Liver (tissue), 10 donors: ENCODE measurements at places on chromosomes 5 and 9. TPM values are rescaled to one million over a fixed set of nuclear protein-coding genes. Genes with fewer than 3 reads are reported as not detected.

DNA sequence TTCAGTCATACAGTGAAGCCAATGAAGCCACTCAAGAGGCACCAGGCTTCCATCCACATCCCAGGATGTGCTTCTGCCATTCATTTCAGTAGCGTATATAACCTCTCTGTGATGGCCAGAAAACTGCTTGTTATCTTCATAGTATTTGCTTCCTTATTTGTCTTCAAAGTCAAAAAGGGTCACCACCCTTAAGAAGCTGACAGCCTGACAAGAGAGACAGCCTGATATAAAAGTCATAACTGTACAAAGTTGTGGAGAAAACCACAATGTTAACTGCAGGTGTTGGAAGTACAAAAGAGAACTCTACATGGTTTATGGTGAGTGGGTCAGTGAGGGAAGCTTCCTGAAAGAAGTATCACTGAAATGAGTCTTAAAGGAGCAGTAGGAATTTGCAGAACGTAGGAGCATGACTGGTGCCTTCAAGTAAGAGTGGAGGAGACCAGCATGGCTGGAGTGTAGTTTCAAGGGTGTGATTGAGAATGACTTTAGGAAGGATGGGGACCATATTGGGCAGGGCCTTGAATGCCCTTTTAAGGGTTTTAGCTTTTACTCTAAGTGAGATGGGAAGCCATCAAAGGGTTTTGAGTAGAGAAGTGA, 33.7 kb downstream of the NIM1K start:
- no peak for DNase-seq

GRCh38 chr5:173689737-173690360, 73.4 kb upstream of the BOD1 start:
- peak; percentile 44 for DNase-seq

GRCh38 chr9:104775574-104775936, 11.6 kb downstream of the NIPSNAP3B start:
- no peak for DNase-seq

The KIF4B gene
- 0.17 TPM for total RNA-seq

DNA sequence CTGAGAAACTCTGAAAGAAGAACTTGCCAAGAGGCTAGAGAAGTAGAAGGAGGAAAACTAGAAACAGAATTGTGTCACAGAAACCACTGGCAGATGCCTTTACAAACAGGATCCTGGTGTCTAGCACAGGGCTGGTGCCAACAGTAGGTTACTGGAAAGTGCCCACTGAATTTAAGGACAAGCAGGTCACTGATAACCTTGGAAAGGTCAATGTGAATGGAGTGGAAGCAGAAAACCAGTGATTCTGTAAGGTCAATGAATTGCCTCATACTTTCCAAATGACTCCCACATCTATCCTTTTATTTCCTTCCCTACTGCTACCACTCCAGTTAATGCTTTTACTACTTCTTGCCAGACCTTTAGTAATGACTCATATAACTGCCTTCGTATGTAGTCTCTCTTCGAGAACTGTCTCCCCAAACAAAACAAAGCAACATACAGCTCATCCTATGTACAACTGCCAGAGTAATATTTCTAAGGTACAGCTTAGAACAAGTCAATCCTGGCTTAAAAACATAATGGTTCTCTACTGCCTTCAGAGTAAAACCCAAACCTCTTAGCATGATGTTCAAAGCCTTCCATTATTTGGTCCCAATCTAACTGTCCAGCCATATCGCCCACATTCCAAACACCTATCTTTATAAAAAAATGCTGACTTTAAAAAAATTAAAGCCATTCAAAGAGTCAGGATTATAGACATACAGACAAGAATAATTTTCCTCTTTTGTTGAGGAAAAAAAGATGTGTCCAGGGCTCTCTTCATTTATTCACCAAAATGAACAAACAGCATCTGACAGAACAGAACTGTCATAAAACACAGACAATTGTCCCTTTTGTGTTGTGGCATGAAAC, 52.5 kb downstream of the NR3C1 start:
- DNase-seq: no peak

The PCDHGA2 gene
- 0.42 TPM for total RNA-seq

DNA sequence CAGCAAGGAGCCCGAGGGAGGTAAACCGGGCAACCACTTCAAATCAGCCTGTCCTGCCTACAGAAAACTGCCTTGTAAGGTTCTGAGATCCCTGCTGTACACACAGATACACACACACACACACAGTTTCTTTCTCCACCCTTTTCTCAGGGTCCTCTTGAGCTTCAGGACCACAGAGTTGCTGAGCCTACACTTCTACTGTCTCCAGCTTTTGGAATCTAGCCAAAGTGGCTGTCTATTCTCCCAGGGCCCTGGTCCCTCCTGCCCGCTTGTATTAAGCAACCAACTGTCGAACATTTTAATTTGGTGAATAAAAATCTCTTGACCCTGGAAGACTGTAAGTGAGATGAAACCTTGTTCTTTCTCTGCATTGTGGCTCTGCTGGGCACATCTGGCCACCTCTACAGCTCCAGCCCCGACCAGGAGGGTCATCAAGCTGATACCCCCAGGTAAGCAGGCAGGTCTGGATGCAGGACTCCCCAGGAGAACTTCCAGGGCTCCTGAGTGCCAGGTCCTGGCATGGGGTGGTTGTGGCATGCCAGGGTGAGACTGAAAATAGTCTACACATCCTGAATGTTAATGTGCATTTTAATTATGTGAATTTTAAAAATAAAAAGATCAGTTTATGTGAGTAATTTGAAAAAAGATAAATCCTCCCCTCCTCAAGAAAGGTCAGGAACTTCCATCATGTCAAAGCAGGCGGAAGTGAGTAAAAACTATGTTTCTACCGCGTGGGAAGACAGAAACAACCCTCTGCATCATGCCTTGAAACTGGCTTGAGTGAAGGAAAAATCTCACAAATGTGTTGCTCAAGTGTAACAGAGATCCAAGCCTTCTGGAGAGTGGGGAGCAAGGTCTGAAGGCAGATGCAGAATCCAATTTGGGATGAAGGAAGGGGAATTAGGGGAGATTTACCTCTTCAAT, 15.0 kb upstream of the S1PR3 start:
- no peak for DNase-seq

The SH3GLB2 gene
- 26.9 TPM for total RNA-seq

DNA sequence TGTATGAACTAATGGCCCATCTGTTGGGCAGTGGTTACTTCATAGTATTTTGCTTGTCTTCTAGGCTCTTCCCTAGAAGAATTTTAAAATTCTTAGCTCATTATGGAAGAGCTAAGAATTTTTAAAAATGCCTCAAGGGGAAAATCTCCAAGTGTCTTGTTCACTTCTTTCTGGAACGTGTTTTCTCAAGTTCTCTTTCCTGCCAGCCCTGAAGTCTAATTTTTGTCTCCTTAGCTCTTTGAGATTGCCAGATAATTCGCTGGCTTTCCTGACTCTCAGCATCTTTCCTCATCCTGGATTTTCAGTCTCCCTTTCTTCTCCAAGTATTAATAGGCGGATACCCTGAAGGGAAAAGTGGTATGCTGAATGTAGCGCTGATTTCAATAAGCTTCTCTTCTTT, 395.4 kb downstream of the ARRDC3 start:
- no peak for DNase-seq

DNA sequence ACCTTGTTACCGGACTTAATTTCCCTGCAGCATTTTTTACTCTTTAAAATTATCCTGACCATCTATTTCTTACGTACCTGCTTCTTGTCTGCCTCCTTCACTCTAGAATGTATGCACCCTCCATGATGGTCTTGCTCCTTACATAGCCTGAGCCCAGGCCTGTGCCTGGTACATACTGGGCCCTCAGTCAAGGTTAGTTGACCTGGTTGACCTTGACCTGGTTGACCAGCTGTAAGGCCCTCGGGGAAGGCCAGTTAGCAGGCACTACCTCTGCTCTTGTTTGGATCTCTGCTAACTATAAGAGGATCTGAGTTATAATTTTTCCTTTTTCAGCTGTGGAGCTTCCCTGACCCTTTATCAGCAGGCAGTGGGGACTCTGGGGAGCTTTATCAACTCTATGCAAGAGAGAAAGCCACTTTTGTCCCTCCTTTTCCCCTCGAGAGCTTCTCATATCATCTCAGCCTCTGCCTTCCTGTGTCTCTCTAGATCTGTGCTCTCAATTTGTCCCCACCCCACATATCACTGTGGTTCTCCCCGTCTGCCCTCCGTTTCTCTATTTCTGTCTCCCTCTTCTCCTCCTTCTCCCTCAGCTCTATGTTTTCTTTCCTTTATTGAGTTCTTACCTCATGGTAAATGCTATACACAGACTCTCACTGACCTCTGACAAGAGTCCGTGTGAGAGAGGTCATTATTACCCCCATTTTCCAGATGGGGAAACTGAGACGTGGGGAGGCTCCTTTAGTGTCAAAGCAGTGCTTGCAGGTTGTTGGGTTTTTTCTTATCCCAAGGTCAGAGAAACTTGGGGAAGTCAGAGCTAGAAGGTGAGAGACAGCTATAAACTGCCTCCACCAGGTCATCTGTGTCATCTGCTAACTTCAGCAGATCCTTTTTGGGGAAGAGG, 28.6 kb downstream of the SPRY4 start:
- DNase-seq: no peak

The CER1 gene
- not detected for total RNA-seq

The TEX48 gene
- total RNA-seq: not detected

- no peak for DNase-seq
Measured at GRCh38 chr9:22052376-22052945, 43.4 kb upstream of the CDKN2B start.

DNA sequence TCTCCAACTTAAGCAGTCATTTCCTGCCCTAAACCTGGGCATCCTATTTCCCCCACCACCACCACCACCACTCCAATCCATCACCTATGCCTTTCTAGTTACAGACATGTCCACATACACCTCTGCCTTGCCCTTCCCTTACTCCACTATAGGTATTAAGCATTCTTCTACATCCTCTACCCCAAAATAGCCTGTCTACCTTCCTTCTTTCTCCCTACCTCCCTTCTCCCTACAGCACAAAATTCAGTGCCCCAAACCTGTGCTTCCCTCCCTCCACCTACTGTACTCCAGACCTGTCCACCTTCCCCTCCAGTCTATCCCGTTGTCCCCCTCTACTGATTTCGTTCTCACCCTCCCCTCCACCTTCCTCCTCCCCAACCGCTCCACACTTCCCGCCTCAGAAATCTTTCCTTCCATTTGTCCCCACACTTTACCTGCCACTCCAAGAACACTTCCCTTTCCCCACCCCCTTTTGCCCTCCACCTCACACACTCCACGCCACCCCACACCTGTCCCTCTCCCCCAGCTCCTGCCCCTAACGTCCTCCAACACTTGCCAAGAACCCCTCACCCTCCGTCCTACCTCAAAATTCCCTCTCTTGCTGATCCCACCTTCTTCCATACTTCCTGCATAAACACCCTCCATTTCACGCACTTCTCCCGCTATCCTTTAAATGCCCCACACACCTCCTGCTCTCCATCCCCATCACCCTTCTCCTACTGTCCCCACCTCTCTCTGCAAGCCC, 1.6 kb downstream of the STRBP start:
- no peak for DNase-seq

GRCh38 chr9:89791754-89792153, 186.9 kb downstream of the GADD45G start:
- DNase-seq: no peak

The WDR38 gene
- total RNA-seq: not detected

DNA sequence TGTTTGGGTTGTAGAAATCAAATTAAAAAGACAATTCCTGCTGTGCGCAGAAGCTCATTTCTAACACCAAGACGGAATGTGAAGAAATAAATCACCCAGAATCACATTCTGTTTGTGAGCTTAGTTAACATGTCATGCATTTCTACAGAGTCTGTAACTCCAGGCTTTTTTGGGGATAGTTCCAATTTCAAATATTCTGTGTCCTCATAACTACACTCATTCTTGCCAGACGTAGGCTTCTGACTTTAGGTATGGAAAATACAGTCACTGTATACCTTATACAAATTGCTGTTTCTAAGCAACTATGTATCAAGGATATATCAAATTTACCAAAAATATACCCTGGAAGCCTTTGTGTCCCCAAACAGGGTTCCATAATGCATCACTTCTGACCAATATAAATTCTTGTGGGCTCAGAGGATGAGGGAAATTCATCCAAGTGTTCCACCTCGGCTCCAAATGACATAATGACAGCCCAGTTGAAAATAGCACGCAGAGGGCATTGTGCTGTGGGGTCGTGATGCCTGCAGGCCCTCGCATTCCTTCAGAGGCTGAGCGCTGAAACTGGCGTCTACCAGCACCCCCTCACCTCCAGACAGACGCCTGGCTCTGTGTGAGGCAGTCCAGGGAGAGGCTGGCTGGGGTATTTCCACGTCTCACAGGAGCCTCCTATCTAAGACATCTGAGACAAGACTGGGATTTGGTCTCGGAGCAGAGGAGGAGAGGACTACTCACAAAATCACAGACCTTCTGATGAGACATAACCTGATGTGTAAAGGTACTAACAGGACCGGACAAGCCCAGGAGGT, 79.8 kb downstream of the KLF4 start:
- no peak for DNase-seq

GRCh38 chr5:132669966-132670882, 3.6 kb upstream of the IL4 start:
- DNase-seq: peak; percentile 28

The WNT8A gene
- total RNA-seq: not detected

- no peak for DNase-seq
Measured at GRCh38 chr9:136691316-136692184, 4.3 kb upstream of the AGPAT2 start.

DNA sequence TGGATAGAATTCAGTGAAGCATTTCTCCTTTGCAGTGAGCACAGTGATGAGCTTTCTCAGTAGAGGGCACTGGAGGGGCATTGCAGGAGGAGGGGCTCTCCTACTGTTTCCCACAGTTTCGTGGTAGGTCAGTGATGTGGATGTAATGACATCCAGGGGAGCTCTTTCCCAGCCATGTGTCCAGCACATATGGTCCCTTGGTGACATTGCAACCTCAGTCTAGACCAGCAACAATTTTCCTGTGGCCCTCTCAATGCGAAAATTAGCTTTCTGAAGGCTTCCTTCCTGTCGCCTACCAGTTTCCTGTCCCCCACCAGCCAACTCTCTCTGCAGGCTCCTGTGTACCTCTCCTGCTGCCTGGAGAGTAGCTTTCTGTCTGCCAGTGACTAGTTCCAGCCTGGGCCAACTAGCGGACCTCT, 6.9 kb upstream of the PDCL start:
- DNase-seq: no peak

GRCh38 chr5:2897276-2897961, 145.9 kb upstream of the IRX2 start:
- no peak for DNase-seq

The NMUR2 gene
- total RNA-seq: not detected

GRCh38 chr9:14769230-14769571, 46.7 kb upstream of the CER1 start:
- DNase-seq: no peak

GRCh38 chr5:134638760-134639201, 6.2 kb upstream of the SAR1B start:
- no peak for DNase-seq

The SLC4A9 gene
- not detected for total RNA-seq

DNA sequence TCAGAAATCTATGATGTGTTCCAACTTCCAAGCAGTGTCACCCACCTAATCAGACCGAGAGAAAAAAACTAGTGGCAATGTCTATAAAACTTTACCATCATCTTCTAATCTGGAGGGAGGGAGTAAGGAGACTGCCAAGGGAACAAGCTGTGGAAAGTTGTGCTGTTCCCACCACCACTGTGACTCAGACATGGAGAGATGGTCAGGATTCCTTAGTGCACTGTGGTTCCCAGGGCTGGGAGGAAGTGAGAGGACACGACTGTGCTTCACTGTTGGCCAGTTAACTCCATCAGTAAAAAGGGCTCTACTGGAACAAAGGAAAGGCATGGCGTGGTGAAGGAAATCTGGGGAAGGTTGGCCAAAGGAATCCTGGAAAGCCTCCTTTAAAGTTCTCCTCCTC, 18.8 kb downstream of the TICAM2 start:
- no peak for DNase-seq

The ADAMTS16 gene
- under 0.01 TPM for total RNA-seq

The CDX1 gene
- total RNA-seq: not detected

The CCDC180 gene
- 3.1 TPM for total RNA-seq

GRCh38 chr9:15253197-15253596, 53.8 kb downstream of the TTC39B start:
- no peak for DNase-seq
